ENCODE measurements at places on chromosomes 7 and 10.
A peak's percentile ranks its signal among the peaks of the same experiment; 100 is the strongest.

DNA sequence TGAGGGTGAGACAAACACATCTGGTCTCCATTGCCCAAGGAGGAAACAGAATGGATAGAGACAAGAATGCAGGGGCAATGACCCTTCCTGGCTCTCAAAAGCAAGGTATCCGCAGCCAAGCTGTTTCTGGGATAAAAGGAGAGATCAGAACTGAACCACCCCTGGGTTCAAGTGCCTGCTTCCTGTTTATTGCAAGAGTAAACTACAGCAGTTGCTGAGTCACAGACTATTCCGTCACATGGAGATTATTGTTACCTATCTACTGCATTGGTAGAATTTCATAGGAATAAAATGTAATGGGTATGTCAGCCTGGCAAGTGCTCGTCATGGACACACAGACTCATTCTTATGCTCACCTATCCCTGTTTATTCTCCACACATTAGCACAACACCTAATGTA, 821.6 kb downstream of the GRID1 start:
- DNase-seq: no peak

GRCh38 chr10:10605551-10606081, 412.1 kb upstream of the CELF2 start:
- no peak for DNase-seq

GRCh38 chr7:155210356-155210755, 87.3 kb upstream of the INSIG1 start:
- no peak for DNase-seq

- DNase-seq: no peak
Measured at GRCh38 chr7:127736511-127736910, 84.5 kb downstream of the SND1 start.

DNA sequence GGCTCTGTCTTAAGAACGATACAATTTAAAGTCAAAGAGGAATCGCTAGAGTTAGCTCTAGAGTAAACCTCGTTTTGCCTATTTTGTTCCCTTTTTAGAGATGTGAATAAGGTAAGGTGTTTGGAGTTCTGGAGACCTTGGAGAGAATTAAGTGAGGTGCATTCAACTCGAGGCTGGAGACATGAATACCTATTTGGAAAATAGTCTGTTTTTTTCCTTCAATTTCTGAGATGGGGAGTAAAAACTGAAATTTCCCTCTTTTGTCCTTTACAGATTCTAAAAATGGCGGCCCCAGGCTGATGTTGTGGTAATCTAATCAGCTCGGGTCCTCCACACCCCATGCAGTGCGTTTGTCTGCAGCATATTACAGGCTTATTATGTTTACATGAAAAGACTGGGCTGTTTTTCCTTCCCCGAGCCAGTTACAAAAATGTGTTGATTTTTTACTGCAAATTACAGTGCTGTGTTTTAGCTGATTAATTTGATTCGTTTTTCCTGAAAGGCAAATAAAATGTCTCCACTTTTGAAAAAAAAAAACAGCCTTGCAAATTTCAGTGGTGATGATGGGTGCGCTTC, 1.5 kb downstream of the KMT2E start:
- no peak for DNase-seq

DNA sequence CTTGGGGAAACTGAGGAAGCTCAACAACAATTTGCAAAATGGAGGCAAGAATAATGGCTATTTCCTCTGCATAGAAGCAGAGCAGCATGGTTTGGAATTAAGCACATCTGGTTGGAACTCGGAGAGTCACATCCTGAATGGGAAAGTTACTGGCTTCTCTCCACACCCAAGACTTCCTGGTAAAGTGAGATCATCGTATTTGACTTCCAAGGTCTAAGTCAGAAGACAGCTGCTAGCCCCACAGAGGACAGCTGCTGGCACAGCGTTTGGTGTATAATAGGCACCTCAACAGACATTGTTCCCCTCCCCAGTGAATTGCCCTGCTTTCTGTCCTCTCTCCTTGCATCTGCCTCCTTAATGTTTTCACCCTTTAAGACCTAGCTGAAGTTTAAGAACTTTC, 37.0 kb upstream of the NRF1 start:
- no peak for DNase-seq

DNA sequence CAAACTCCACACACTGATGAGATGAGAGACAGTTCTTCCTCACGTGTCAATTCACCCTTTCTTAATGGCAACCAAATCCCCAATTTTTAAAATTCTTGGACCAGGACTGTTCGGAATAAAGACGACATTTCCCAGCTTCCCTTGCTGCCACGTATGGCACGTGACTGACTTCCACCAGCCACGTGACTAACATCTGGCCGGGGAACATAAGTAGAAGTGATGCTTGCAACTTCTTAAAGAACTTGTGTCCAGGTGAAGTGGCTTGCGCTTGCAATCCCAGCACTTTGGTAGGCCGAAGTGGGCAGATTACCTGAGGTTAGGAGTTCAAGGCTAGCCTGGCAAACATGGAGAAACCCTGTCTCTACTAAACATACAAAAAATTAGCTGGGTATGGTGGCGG, 405.1 kb downstream of the CALN1 start:
- DNase-seq: no peak

- DNase-seq: no peak
Measured at GRCh38 chr10:129381741-129382140, 85.3 kb upstream of the MGMT start.

GRCh38 chr7:34747867-34748727, 90.1 kb downstream of the NPSR1 start:
- DNase-seq: no peak

- DNase-seq: no peak
Measured at GRCh38 chr7:82694022-82694421, 250.4 kb upstream of the CACNA2D1 start.

DNA sequence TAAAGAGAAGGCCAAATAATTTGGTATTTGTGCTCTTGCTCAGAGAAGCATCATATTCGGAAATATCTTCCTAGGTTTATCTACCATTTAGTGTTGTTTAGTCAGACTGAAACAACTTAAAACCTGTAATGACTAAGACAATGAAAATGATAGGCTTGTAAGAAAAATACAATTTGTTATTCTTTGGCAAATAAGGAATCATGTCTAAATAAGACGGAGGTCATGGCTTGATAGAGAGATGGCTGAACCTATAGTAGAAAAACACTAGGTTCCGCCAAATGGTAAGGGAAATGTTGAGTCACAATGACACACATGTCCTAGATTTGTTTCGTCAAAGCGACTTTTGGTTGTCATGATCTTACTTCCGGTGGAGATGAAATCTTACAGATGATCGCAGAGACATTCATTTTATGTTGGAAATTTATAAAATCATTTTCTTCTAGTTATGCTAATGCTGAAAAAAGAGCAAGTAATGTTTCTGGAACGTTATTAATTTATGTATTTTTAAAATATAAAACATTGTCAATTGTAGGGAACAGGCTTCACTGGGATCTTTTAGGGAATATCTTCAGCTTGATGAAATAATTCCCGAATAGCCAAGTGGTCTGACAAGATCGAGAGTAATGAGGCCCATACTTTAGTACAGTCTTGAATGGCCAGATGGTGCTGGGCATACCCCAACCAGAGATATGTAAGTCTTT, 1.0 kb downstream of the SRGN start:
- DNase-seq: peak; percentile 24

DNA sequence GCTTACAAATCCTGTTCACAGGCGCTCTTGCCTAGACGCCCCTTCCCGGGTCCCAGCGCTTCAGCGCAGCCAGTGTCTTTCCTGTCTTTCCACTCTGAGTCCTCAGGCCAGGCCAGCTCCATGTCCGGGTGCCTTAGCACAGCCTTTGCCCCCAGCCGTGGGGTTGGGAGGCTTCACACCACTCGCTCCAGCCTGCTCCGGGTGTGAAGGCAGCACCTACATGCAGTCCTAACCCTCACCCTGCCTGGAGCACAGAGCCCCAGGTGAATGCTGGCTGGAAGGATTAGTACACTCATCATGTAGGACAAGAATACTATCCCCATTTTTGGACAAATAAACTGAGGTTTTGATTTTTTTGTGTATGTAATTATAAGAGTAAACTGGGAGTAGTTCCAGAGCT, 81.7 kb upstream of the TMEM72 start:
- DNase-seq: no peak

- no peak for DNase-seq
Measured at GRCh38 chr10:102578782-102579181, 65.5 kb upstream of the TRIM8 start.

DNA sequence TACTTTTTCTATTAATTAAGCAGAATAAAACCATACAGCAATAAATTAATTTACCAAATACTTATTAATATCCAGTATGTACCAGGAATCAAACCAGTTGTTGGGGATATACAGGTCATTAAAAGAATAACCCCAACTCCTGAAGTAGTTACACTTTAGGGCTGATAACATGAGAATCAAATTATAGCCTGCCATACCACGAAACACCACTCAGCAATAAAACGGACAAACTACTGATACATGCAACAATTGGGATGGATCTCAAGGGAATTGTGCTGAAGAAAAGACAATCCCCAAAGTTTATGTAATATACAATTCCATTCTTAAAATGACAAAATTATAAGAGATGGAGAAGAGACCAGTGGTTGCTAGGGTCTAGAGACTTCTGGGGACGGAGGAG, 22.7 kb downstream of the MCMBP start:
- no peak for DNase-seq

GRCh38 chr7:18675579-18675978, 180.0 kb downstream of the HDAC9 start:
- DNase-seq: no peak

DNA sequence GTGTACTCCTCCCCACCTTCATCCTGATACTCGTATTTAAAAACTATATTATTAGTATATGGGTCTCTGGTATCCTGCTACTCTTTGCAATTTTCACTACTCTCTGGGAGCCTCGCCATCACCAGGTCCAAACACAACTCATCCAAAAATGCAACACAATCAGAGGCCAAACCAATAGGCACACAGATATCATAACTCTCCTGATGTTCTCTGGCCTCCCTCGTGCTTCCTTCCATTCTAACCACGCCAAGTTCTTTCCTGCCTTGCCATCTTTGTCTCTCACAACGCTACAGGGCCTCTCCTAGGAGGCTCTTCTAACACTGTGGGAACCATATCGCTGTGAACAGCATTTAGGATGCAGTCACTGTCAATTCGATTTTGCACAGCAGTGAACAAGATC, 7.3 kb downstream of the RHEB start:
- DNase-seq: no peak

DNA sequence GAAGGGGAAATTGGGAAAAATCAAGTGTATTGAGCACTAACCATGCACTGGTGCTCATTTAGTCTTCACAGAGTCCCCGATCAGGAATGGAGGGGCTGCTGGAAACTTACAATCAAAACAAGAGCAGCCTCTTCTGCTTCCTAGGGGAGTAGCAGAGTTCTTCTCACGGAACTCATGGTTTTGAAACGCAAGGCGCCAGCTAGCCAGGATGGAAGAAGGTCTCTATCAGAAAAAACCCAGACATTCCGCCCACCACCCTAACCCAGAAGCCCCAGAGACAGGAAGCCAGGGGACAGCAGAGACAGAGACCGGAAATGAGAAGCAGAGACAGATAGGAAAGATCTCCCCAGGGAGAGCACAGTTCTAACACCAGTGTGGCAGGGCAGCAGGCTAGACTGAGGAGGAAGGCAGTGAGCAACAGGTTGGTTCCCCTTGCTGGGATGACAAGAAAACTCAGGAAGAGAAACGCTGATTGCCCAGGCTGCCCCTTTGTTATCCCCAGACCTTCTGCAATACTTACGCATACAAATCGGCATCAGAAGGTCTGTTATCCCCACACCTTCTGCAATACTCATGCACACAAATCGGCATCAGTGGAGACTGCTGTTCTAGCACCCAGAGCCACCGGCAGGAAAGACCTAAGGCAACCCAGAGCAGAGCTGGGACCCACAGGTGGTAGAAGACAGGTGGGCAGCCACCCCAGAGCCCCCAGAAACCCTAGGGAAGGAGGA, 99.2 kb downstream of the CPXM2 start:
- no peak for DNase-seq

DNA sequence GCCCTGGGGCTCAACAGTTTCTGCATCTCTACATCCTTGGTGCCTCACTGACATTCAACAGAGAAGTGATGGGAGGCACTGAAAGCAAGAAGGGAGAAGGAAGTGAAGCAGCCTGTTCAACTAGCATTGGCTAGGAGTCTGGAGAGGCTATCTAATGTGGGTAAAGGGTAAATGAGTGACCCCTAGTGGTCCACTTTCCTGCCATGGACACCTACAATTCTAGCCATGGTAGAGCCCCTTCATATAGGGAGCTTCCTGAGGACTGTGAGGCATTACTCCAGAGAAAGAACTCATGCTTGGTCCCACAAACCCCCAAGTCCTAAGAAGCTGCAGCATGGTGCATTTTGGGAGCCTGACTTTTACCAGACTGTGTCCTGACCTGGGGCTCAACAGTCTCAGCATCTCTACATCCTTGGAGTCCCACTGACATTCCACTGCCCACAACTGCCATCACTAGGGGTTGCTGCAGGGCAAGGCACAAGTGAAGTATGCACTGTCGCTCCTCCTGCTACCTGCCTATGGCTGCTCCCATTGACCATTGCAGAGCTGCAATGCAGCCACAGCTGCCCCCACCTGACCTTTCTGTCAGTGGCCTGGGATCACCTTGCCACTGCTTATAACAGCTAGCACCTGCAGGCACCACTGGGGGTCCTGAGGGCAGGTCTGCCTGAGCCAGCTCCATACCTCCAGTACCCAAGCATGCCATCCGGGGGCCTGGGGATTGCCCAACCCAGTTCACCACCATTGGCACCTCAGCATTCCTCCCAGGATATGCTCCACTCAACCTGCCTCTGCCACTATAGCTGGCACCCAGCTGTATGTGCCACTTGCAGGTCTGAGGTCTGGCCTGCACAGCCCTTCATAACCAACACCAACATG, 44.1 kb upstream of the CDK6 start:
- DNase-seq: no peak

- no peak for DNase-seq
Measured at GRCh38 chr10:11152801-11153200, 135.1 kb downstream of the CELF2 start.

- no peak for DNase-seq
Measured at GRCh38 chr10:30463944-30464451, 30.0 kb downstream of the MAP3K8 start.

- DNase-seq: no peak
Measured at GRCh38 chr10:23190872-23191763, 994 bp upstream of the PTF1A start.

- no peak for DNase-seq
Measured at GRCh38 chr10:82462910-82463551, 588.0 kb downstream of the NRG3 start.

DNA sequence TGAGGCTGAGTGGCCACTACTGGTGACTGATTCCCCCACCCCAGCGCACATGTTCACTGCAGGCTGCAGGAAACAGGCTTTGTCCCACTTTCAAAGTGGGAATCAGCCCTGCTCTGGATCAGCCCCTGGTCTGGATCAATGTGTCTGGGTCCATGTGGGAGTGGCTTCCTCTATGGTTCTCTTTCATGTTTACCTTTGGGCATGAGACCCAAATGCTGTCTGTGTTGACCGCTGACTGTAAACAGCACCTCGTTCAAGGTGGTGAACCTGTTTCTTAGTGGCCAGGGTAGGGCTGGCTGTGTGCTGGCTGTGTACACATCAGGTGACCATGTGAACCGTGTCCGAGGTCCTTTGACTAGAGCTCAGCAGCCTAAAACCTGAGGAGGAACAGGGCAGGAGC, 121.8 kb downstream of the CAMK1D start:
- no peak for DNase-seq

Data from stimulated activated CD8-positive, alpha-beta memory T cell treated with anti-CD3 and anti-CD28 coated beads, Interleukin-15, amount 100 ng/mL, for 4 hours (primary cell).